ENCODE measurements at places on chromosomes 5 and 9. TPM values are rescaled to one million over a fixed set of nuclear protein-coding genes. Genes with fewer than 3 reads are reported as not detected.

The SKP1 gene
- total RNA-seq, result 178 TPM

The CTXN3 gene
- 1.1 TPM for total RNA-seq

The ANKRD31 gene
- 0.94 TPM for total RNA-seq

The NKD2 gene
- total RNA-seq, result 3.0 TPM

The SYK gene
- total RNA-seq, result 1.9 TPM

The PRDM9 gene
- not detected for total RNA-seq

The SPAAR gene
- total RNA-seq, result 0.31 TPM

The TTC16 gene
- total RNA-seq, result not detected

The LCN9 gene
- not detected for total RNA-seq

The C1QTNF2 gene
- total RNA-seq, result 3.1 TPM

The CHSY3 gene
- total RNA-seq, result 41.0 TPM

The SPINK6 gene
- not detected for total RNA-seq

The PRRX2 gene
- total RNA-seq, result 0.16 TPM

The TPPP gene
- total RNA-seq, result 16.2 TPM

The C6 gene
- total RNA-seq, result not detected

All from occipital lobe (tissue), 3 donors.